Transverse colon (tissue), 4 donors: ENCODE measurements at places on chromosomes 5 and 9. TPM values are rescaled to one million over a fixed set of nuclear protein-coding genes. Genes with fewer than 3 reads are reported as not detected.

Gene ADGRV1
- 12.9 TPM for total RNA-seq

Gene NR5A1
- not detected for total RNA-seq

Gene DRD1
- not detected for total RNA-seq

Gene CPEB4
- total RNA-seq, result 34.5 TPM

GRCh38 chr9:20995616-20996015 is 35.8 kb downstream of the HACD4 start:
- no peak for DNase-seq
- no peak overlapping the region for H3K4me3 ChIP-seq
- H3K36me3 ChIP-seq, result no peaks in the 10 kb centered on the region
- no peaks in the 10 kb centered on the region for H3K4me1 ChIP-seq
- H3K27ac ChIP-seq, result no peak overlapping the region

GRCh38 chr5:178357121-178357521 is 124.5 kb upstream of the PHYKPL start:
- H3K27me3 ChIP-seq, result no peaks in the 10 kb centered on the region
- H3K36me3 ChIP-seq, result no peaks in the 10 kb centered on the region
- H3K4me3 ChIP-seq, result no peak overlapping the region

DNA sequence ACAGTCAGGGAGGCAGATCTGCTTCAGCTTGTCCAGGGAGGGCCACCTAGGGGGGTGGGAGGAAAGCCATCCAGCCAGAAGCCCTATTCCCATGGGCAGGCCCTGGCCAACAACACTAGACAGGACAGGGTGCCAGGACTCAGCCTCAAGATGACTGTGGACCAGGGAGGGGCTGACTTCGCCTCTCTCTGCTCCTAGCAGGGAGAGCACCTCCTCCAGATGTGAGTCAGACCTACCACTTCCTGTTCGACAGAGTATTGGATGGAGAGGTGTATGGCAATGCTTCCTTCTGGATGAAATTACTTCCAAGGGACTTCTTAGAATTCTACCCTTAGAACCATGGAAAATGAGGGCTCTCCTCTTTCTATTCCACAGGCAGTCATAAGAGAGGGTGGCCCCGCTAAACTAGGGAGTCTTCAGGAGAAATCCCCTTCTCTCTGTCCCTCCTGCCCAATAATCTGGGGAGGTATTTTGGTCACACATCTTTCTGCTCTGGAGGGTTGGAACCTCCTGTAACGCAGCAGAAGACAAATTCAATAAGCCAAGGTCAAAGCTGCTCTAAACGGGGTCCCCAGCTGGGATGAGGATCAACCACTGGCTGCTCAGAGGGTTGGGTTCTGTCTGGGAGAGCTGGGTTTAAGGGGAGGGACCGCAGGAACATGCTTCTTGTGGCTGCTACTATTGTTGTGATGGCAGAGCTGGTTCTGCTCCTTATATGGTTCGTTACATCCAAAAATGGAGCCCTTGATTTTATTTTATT is 23.2 kb upstream of the RCL1 start:
- H3K27me3 ChIP-seq, result no peaks in the 10 kb centered on the region
- no peak overlapping the region for H3K27ac ChIP-seq
- H3K36me3 ChIP-seq, result no peaks in the 10 kb centered on the region
- no peak for DNase-seq
